Mucosa of descending colon (tissue), 3 donors: ENCODE measurements at places on chromosomes 11 and 22. TPM values are rescaled to one million over a fixed set of nuclear protein-coding genes. Genes with fewer than 3 reads are reported as not detected.

The SCUBE1 gene
- total RNA-seq, result 4.7 TPM

The OR5B21 gene
- total RNA-seq, result not detected

The B4GALNT4 gene
- 2.2 TPM for total RNA-seq

The MOGAT2 gene
- total RNA-seq, result 192 TPM

GRCh38 chr22:19631899-19632667 lies 82.2 kb upstream of the SEPTIN5 start:
- DNase-seq, result no peak

DNA sequence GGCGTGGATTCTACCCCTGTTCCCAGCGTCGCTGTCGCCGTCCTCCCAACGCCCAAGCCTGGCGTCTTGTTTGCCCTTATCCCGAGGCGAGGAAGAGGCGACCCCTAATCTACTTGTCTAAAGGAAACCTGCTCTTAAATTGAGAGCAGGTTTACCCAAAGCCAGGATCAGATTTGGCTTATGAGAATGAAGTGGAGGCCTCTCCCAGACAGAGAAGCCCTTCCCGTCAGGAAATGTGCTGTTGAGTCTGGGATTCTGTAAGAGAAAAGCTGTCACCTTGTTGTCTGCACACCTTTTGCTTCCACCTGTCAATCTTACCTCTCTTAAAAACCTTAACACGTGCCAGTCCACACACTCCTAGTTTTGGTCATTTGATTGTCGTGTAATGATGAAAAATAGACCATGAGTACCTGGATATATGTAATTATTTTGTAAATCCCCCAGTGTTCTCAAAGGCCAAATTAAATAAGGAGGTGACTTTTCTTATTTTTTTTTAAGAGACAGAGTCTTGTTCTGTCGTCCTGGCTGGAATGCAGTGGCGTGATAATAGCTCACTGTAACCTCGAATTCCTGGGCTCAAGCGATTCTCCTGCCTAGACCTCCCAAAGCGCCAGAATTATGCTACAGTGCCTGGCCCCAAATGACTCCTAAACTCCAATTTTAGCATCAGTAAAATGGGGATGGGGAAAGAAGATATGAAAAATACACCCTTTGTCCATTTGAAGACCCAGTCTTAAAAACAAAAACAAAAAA lies 627 bp downstream of the GTF2H1 start:
- peak; percentile 9 for DNase-seq

- DNase-seq, result peak; percentile 32
Observed at GRCh38 chr22:37173709-37174108, 14.3 kb downstream of the C1QTNF6 start.

DNA sequence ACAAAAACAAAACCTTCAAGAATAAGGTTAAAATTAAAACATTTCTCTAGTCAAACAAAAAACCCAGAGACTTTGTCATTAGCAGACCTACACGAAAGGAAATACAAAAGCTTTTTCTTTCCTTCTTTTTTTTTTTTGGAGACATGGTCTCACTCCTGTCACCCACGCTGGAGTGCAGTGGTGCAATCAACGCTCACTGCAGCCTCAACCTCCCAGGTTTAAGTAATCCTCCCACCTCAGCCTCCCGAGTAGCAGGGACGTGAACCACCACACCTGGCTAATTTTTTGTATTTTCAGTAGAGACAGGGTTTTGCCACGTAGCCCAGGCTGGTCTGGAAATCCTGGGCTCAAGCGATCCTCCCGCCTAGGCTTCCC lies 30.5 kb downstream of the PLA2G6 start:
- DNase-seq, result peak; percentile 5

GRCh38 chr11:118837868-118838267 lies 45.8 kb upstream of the CXCR5 start:
- DNase-seq, result no peak

GRCh38 chr11:7577291-7578190 lies 63.7 kb downstream of the PPFIBP2 start:
- DNase-seq, result peak; percentile 52

- no peak for DNase-seq
Observed at GRCh38 chr11:13261591-13262061, 16.0 kb upstream of the BMAL1 start.

- no peak for DNase-seq
Observed at GRCh38 chr11:21635394-21636145, 557.3 kb upstream of the ANO5 start.

DNA sequence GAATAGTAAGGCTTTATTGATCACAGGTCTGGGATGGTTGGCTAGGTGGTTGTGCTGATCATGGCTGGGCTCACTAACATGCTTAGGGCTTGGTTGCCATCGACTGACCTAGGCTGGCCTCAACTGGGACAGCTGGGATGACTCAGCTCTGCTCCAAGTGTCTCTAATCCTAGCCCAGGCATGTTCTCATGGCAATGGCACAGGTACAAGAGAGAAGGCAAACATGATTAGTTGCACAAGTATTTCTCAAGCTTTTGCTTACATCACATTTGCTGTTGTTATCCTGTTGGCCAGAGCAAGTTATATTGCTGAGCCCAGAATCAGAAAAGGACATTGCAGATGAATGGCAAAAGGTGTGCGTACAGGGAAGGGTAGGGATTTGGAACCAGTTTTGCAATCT lies 68.5 kb upstream of the SLC35C1 start:
- no peak for DNase-seq

DNA sequence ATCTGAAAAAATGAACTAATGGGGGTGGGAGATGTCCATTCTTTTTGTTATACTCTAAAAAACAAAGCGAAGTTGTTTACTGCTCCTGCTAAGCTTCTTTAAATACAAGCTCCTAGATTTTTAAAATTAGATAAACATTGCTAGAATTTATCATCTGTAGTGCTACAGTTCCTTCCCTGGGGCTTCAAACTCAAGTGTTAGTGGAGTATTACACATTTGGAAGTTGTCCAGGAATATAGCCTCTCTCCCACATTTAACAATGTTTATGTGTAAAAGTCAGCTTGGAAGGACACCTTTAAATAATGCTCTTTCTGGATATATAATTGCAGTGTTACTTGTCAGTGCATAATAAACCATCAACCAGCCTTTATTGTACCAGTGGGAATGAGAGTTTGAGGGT lies 155.5 kb downstream of the SPON1 start:
- DNase-seq, result no peak
